Activated T-helper 9 cell treated with anti-CD3 and anti-CD28 coated beads, Interleukin-2, amount 50 U/mL, for 16 hours (primary cell): ENCODE measurements at places on chromosomes 2 and 18.

- DNase-seq, result no peak
These were observed 231.4 kb upstream of the RGPD4 start for GRCh38 chr2:107595285-107595684.

DNA sequence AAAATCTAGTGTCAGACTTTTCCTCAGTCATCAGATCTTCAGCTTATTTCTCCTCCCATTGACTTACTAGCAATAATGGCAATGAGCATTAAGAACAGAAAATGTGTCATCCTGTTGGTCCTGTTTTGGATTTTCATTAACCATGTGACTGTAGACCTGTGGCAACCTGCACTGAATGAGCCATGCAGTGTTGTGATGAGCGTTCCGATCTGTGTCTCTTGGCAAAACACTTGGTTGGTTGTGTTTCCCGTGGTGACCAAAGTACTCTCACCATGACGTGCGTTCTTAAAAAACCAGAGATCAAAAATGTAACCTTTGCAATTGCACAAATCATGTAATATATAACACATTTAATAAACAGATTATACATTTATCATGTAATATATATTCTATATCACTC, 138.6 kb downstream of the MAP3K20 start:
- no peak for DNase-seq

- no peak for DNase-seq
These were observed 113.4 kb upstream of the PKDCC start for GRCh38 chr2:41934329-41934958.

GRCh38 chr2:135882415-135882814, 6.2 kb upstream of the MCM6 start:
- no peak for DNase-seq

GRCh38 chr2:11354363-11355154, 10.1 kb upstream of the ROCK2 start:
- DNase-seq, result no peak

- DNase-seq, result no peak
These were observed 30.8 kb upstream of the TMEM87B start for GRCh38 chr2:112024231-112024630.

DNA sequence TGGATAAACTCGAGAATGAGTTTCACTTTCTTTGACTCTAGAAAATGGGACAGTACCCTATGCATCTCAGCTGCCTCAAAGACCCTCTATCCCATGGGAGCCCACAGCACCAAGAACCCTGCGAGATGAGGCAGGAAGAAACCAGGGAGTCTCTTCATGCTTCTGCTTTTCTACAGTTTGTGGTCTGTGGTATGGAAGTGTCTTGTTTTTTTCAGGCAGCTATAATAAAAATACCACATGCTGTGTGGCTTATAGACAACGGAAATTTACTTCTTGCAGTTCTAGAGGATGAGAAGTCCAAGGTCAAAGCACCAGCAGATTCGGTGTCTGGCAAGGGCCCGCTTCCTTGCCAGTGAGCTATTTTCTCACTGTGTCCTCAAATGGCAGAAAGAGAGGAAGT, 257.9 kb downstream of the SUCLG1 start:
- no peak for DNase-seq

DNA sequence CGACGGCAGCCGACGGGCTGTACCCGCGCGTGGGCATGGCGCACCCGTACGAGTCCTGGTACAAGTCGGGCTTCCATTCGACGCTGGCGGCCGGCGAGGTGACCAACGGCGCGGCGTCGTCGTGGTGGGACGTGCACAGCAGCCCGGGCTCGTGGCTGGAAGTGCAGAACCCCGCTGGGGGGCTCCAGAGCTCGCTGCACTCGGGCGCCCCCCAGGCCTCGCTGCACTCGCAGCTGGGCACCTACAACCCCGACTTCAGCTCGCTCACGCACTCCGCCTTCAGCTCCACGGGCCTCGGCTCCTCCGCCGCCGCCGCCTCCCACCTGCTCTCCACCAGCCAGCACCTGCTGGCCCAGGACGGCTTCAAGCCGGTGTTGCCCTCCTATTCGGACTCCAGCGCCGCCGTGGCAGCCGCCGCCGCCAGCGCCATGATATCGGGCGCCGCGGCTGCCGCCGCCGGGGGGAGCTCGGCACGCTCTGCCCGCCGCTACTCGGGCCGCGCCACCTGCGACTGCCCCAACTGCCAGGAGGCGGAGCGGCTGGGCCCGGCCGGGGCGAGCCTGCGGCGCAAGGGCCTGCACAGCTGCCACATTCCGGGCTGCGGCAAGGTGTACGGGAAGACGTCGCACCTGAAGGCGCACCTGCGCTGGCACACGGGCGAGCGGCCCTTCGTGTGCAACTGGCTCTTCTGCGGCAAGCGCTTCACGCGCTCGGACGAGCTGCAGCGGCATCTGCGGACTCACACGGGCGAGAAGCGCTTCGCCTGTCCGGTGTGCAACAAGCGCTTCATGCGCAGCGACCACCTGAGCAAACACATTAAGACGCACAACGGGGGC, 2.0 kb downstream of the SP9 start:
- DNase-seq, result no peak

GRCh38 chr2:27379383-27379835, 1.1 kb downstream of the ZNF513 start:
- DNase-seq, result no peak

DNA sequence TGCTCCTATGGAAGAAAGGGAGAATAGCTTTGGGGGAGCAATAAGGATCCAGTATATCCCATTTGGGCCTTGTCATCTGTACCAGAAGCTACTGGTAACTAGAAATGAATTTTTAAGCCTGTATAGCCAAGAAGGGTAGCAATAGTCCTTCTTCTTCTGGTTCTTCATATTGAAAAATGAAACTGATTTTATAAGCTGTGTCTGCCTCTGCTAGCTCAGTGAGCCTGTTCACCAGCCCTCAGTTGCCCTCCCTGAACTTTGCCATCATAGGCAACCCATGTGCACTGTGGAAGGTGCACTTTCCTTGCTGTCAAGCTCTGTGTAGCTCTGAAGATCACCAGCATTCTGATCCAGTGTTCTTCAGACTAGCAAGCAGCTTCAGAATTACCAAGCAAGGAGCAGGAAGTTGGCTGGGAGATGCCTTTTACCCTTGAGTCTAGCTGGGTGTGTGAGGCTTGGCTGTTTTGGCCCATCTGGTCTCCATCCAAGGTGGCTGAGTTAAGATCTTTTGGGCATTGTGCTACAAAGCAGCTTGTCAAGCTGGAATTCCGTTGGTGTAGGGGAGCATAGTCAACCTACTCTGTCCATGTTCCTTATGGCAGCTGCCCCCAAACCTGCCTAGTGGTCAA, 55.8 kb upstream of the MGAT5 start:
- DNase-seq, result no peak

- no peak for DNase-seq
These were observed 7.2 kb upstream of the SEMA4C start for GRCh38 chr2:96877042-96877451.

GRCh38 chr2:118773826-118774225, 73.6 kb downstream of the EN1 start:
- DNase-seq, result no peak

- peak; percentile 51 for DNase-seq
These were observed 662 bp downstream of the BZW1 start for GRCh38 chr2:200812122-200813022.

DNA sequence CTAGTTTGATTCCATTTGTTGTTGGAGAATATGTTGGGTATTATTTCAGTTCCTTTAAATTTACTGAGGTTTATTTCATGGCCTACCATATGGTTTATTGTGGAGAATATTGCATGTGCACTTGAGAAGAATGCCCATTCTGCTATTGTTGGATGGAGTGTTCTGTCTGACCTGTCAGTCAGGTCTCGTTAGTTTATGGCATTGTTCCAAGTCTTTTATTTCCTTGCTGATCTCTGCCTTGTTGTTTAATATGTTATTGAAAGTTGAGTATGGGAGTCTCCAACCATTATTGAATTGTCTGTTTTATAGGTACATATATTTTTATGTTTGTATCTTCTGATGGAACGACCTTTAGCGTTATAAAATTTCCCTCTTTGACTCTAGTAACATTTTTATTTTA, 86.3 kb downstream of the PTPN4 start:
- DNase-seq, result no peak

DNA sequence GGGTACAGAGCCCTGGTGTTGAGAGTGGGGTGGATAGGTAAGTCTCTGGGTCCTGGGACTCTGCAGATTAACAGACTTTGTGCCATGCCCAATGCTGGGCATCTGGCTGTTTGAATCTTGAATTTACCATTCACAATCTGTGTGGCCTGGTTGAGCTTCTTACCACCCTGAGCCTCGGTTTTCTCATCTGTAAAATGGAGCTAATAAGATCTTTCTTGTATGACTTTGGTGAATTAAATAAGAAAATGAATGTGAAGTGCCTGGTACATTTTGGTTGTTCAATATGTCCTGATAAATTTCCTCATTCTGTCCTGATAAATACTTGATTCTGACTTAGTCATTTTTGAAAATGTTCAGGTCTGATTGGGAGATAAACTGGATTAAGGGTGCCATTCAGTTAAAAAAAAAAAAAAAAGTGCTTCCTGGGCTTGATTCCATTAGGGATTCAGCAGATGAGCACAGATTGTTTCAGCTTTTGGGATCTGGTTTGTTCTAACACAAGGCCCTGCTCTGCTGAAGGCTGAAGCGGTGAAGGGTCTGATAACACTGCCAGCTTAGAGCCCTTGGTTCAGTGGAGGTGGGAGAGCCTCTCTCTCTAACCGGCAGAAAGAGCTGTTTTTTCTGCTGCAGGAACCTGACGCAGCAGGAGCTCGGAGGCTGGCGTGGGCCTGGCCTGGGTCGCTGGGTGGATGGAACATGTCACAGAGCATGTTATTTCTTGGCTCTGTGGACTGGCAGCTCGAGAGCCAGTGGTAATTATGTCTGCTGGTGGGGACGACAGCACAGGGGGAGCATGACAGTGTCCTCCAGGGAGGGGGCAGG, 84.5 kb upstream of the MCFD2 start:
- DNase-seq, result no peak

DNA sequence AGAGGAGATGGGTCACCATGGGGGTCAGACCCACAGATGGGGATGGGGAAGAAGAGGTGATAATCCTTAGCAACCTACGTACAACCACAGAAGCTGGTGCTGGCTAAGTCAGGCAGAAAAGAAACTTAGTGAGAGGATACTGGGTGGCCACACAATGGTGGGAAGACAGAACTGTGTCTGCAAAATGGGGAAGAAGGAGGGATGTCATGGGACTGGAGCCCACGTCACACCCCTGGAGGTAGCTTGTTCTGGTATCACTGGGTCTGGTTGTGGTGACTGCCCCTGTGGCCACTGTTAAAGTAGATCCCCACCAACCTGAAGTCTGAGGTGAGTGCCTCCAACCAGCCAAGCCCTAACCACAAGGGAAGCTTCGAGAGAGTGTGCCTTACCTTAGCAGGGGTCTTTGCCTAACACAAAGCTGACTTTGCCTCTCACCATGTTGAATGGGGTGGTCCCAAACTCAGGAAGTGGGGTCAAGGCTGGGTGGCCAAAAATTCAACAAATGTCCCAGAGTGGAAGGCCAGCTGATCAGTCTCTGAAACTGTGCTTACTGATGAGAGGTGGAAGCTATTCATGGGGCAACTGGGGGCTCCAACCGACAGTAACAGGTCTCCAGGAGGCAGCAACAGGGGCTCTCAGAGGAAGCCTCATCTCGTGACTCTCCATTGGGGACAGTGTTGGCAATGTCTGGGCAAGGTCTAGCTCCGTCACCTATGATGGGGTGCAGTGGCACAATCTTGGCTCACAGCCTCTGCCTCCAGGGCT, 64.8 kb upstream of the SLC1A4 start:
- DNase-seq, result no peak

DNA sequence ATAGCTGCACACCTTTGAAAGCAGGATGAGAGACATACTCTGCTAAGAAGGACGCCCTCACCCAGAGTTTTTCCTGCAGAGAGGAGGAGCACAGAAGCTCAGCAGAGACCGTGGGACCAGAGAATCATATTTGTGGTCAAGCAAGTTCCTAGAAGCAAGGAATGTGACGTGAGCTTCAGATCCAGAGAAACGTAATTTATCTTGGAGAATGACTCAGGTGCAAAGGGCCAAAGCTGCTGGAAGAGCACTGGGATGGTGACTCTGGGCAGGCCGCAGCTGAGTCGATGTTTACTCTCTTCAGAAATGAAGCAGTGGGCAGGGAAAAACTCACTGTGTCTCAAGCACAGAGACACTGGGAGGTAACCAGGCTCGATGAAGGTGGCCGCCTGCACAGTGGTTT, 50.1 kb upstream of the IGFBP2 start:
- DNase-seq, result no peak

GRCh38 chr2:168970711-168971233, 60.4 kb downstream of the ABCB11 start:
- no peak for DNase-seq

DNA sequence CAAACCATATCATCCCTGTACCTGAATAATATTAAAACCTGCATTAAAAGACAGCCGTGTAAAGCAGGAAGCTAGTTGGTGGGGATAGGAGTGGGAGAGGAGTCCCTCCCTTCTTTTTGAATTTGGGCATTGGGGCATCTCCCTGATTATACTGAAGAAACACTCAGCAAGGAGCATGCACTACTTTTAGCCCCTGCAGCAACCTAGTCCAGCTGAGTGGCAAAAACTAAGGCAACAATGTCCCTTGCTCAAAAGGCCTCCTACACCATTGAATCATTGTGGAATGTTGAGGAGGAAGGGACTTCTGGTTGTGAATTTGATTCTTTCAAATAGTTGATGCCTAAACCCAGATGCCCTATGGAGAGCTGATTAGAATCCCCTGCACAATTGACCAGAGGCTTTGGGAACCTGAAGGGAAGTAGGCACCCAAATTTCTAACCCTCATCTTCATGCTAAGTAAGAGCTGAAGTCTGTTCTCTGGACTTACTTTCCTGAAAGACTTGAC, 111.7 kb downstream of the DDX1 start:
- DNase-seq, result no peak

DNA sequence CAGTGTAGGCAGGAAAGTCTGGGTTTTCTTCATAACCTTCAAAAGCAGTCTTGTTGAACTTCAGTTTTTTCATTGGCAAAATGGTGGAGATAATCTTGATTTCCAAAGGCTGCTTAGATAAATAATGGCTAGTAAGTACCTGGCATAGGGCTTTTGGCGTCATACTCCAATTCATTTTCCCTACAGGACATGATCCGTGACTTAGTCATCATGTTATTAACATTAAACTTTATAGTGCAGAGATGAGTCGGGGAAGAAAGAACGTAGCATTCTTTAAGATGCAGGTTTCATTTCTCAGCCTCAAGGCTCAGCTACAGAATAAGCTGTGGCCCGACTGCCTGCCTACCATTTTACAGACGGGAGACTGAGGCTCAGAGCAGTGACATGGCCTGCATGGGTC, 64.0 kb downstream of the RALBP1 start:
- DNase-seq, result no peak
